ENCODE measurements at places on chromosomes 12 and 14. TPM values are rescaled to one million over a fixed set of nuclear protein-coding genes. Genes with fewer than 3 reads are reported as not detected.

GRCh38 chr12:100324498-100324897, 32.4 kb upstream of the SLC17A8 start:
- no peaks in the 10 kb centered on the region for H3K36me3 ChIP-seq
- H3K27me3 ChIP-seq, result no peaks in the 10 kb centered on the region
- no peak overlapping the region for H3K27ac ChIP-seq
- no peak for DNase-seq

RNASE2 gene
- total RNA-seq, result not detected

OLR1 gene
- not detected for total RNA-seq

GRCh38 chr14:96965885-96966595, 168.9 kb downstream of the VRK1 start:
- DNase-seq, result no peak
- H3K4me1 ChIP-seq, result no peaks in the 10 kb centered on the region
- no peak overlapping the region for H3K27ac ChIP-seq
- H3K27me3 ChIP-seq, result no peaks in the 10 kb centered on the region
- H3K4me3 ChIP-seq, result no peak overlapping the region

DNA sequence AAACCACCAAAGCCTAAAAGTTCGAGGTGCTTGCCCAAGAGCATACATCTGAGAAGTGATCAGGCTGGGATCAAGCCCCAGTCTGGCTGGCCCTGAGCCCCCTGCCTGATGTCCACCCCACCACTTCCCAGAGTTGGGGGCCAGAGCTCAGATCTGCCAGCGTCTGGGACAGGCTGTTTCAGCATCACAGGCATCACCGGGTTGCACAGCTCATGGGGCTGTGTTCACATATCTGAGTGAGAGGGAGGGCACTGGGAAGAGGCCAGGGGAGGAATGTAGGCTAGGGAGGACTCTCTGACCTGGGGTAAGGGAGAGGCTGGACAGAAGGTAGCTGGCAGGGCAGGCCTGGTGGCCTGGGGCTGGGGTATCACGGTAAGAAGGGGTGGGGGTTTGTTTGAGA, 6.0 kb downstream of the TGM1 start:
- H3K4me1 ChIP-seq, result no peaks in the 10 kb centered on the region
- no peaks in the 10 kb centered on the region for H3K27me3 ChIP-seq
- H3K36me3 ChIP-seq, result no peaks in the 10 kb centered on the region
- DNase-seq, result no peak
- H3K4me3 ChIP-seq, result no peak overlapping the region

- H3K4me1 ChIP-seq, result no peaks in the 10 kb centered on the region
- DNase-seq, result no peak
- H3K27ac ChIP-seq, result no peak overlapping the region
- H3K4me3 ChIP-seq, result no peak overlapping the region
- no peaks in the 10 kb centered on the region for H3K27me3 ChIP-seq
Observed at GRCh38 chr12:131618701-131619100, 92.2 kb upstream of the SFSWAP start.

- H3K27me3 ChIP-seq, result no peaks in the 10 kb centered on the region
- peak; percentile 91 for DNase-seq
- H3K4me3 ChIP-seq, result peak overlapping the region; percentile 49
- no peaks in the 10 kb centered on the region for H3K36me3 ChIP-seq
- peak overlapping the region; percentile 96 for H3K27ac ChIP-seq
Observed at GRCh38 chr12:124927201-124928094, 13.0 kb upstream of the UBC start.

DNA sequence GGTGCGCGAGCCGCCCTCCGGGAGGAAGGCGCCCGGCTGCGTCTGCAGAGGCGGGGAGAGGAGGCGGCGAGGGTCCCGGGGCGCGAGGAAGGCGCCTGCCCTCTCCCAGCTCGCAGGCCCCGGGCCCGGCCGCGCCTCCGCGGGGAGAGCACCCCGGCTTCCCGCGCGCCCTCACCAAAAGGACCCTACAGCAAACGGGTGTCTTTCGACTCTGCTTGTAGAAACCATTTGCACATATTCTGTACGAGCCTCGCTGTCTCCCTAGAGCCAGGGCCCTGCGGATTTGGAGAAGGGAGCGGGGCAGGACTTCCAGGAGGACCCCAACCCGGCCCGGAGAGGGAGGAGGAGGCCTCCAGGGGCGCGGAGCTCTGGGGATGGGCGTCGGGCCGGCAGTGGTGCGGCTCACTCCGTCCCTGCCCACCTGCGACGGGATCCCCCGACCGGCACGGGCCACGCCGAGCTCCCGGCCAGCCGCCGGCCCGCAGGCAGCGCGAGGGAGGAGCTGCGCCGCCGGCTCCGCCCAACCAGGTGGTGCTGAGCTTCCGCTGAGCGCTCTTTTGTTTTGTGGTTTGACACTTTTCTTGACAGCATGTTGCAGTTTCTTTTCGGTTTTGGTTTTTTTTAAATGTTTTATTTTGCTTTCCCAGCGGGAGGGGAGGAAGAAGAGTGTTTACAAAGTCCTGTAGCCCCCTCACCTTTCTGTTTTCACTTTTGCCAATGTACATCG, 103.3 kb upstream of the FKBP4 start:
- peak overlapping the region; percentile 61 for H3K27ac ChIP-seq
- no peak for DNase-seq
- H3K4me3 ChIP-seq, result peak overlapping the region; percentile 45
- no peaks in the 10 kb centered on the region for H3K36me3 ChIP-seq
- no peaks in the 10 kb centered on the region for H3K27me3 ChIP-seq
- peaks cover 7% of the 10 kb centered on the region for H3K4me1 ChIP-seq

DNA sequence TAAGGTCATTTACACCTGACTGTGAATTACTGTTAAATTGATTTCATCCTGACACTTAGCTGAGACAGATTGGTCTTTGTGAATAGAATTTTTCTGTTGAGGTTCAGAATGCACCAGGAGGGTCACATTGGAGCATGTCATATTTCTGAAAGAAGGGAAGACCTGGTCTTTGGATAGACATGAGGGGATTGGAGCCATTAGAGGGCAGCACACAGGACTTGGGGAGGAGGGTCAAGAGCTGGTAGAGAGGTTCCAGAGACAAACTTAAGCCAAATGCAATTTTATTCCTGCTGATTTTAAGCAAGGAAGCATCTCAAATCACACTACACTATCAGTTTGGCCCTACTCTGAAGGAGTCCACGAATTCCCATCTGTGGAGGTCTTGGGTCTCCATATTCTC, 41.1 kb downstream of the GUCY2C start:
- no peaks in the 10 kb centered on the region for H3K36me3 ChIP-seq
- no peak overlapping the region for H3K4me3 ChIP-seq
- no peak overlapping the region for H3K27ac ChIP-seq
- no peaks in the 10 kb centered on the region for H3K4me1 ChIP-seq
- H3K27me3 ChIP-seq, result no peaks in the 10 kb centered on the region

GRCh38 chr12:4908684-4909409, 858 bp upstream of the KCNA1 start:
- peaks cover 24% of the 10 kb centered on the region for H3K27me3 ChIP-seq
- H3K36me3 ChIP-seq, result no peaks in the 10 kb centered on the region
- no peak overlapping the region for H3K27ac ChIP-seq
- no peak for DNase-seq
- peak overlapping the region; percentile 52 for H3K4me3 ChIP-seq

DNA sequence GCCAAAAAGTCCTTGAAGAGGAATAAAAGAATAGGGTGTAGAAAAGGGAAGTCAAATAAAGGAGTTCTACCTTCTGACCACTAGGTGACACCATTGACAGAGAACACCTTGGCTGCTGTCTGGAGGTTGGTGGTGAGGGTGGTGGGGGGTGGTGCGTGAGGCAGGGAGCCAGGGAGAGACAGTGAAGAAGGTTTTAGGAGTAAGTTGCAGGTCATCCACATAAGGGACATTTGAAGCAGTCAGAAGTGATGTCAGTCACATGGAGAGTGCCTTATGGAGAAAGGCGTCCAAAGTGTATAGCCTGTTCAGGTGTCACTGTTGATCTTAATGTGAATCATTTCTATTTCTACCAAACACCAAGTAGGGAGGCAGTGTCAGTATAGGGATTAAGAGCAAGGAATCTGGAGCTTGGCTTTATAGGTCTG, 279.3 kb upstream of the DDHD1 start:
- no peaks in the 10 kb centered on the region for H3K27me3 ChIP-seq
- no peak for DNase-seq
- H3K27ac ChIP-seq, result no peak overlapping the region

DNA sequence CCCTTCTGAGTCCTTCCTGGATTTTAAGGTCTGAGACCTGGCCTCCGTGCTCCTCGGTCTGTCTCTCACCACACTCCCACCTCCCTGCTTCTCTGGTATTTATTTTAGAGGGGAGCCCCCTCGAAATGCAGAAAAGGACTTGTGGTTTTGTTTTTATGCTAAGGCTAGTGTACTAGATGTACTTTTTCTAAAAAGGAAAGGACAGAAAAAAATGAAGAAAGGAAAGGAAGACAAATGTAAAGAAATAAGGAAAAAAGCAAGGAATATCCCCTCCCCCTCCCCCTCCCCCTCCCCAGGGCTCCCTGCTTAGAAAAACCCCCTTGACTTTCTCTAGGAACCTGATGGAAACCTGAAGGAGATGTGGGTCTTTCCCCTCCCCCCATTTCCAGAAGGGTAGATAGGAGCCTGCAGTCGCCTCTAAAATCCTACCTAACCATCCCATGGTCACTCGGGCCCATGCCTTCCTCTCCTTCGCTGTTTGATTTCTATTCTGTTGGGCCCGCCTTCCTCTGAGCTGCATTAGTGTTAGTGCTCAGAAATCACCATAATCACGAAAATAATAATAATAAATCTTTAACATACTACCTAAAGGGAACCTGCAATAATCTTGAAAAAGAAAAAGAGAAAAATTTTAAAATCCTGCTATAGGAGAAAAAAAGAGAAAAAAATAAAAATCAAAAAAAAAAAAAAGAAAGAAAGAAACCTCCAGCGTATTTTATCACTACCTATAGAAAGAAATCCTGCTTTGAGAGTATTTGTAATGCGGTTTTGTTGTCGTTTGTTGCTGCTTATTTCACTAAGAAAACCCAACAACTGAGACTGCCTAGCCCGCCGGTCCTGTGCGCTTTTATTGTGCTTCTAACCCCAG, 3.1 kb downstream of the HOXC8 start:
- H3K27me3 ChIP-seq, result no peaks in the 10 kb centered on the region
- H3K4me1 ChIP-seq, result peaks cover 2% of the 10 kb centered on the region
- no peaks in the 10 kb centered on the region for H3K36me3 ChIP-seq
- no peak for DNase-seq
- H3K27ac ChIP-seq, result peak overlapping the region; percentile 6
